ENCODE measurements at places on chromosomes 4 and X.
A peak's percentile ranks its signal among the peaks of the same experiment; 100 is the strongest.

DNA sequence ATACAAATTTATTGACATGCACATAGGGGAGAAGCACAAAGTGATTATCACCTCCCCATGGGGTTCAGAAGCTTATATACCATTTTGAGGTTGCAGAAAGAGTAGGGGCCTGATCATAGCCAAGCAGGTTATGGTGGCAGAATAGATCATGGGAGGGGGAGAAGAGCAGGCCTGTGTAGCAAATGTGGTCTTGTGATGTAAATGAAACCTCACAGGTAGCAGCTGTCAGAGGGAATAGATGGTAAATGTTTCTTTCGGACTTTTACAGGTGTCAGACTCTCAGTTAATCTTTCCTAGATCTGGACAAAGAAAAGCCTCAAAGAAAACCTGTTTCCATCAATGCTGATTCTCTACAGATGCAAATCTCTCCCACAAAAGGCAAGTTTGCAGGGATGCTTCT, 84.4 kb downstream of the CFAP299 start:
- DNase-seq = no peak

DNA sequence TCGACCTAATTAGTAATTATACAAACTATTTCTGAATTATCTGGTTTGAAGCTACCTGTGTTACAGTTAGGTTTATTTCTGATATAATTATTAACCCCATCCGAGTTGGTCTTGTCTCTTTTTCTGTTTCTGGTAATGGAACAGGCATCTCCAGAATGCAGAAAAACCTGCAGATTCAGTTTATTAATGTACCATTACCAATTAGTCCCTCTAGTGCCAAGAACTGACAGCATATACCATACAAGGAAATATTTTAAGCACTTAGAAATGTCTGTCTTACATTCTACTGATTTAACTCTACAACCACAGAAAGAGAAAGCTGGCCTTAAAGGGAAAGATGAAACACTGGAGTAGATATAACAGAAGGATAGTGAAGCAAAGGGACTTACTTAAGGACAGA, 570.6 kb downstream of the CENPC start:
- DNase-seq = no peak

DNA sequence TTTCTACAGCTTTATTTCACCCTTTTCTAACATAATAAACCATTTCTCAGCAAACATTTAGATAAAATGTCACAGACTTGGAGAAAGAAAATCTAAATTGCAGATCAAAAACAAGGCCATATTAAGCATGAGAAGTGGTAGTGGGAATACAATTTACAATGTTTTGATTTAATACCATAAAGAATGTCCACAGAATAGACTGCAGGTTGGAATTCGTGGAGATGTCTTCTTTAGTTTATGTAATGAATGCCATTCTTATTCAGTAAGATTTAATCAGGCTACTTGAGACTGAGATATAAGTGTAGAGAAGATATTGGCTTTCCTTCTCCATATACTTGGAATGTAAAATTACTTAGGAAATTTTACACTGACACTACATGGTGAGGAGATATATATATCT, 91.9 kb upstream of the ZFP42 start:
- DNase-seq = no peak

DNA sequence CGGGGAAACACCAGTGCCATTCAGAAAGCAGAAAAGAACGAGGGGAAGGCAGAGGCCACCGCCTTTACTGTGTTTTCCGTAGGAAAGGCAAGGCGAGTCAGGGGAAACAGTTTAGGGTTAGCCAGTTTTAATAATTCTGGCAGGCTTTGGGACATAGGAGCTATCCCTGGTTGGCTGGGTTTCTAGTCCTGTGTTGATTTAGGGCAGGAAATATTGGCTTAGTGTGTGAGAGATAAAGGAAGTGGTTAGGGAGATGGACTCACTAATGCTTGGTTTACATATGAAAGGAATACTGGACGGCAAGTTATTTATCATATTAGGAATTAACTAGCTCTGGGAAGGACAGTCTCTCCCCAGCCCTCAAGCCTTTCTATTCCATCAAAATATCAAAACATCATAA, 53.1 kb downstream of the SYNPO2 start:
- DNase-seq = no peak

DNA sequence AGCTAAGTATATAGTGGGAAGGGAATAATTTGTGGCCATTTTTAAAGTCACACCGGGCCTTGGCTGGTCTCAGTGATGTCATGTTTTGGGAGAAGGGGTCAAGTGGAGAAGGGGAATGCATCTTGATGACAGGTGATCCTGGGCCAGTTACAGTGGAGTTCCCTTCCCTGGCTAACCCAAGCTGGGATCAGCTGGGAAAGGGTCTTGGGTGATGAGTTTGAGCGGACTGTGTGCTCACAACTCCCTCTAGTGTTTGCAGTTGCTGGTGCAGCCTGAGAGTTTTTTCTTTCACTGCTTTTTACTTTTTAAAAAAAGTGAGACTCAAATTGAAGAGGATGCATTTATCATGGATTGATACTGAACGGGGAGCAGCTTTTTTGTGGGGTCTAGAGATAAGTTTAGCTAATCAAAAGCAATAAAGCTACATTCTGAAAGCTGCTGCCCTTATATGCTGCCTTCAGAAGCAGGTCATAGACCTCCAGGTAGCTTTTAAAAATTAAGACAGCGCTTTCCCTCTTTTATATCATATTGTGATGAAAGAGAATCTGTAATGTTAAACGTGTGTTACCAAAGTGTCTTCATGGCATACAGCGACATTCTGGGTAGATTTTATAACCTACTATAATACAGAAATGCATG, 164.7 kb downstream of the DCLK2 start:
- DNase-seq = no peak

- no peak for DNase-seq
These were observed 463.4 kb upstream of the GRID2 start for GRCh38 chr4:91840359-91840758.

- no peak for DNase-seq
These were observed 5.9 kb downstream of the ZXDA start for GRCh38 chrX:57904176-57904880.

DNA sequence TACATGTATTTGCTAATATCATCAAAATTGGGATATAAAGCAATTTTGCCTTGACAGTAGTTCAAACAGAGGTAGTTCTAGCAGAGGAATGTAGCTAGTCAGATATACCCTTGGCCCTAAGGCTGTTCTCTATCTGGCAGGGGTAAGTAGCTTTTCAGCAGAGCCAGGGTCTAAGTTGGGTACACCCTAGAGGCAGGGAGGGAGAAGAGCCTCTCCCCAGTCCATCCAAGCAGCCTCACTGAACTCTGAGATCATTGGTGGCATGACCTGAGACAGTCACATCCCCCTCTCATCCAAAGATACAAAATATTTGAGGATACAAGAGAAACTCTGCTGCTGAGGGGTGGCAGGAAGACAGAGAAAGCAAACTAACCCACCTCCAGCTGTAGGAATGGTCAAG, 343.7 kb downstream of the DHX15 start:
- no peak for DNase-seq

GRCh38 chrX:148133105-148133725, 152.1 kb downstream of the FMR1NB start:
- DNase-seq = no peak

DNA sequence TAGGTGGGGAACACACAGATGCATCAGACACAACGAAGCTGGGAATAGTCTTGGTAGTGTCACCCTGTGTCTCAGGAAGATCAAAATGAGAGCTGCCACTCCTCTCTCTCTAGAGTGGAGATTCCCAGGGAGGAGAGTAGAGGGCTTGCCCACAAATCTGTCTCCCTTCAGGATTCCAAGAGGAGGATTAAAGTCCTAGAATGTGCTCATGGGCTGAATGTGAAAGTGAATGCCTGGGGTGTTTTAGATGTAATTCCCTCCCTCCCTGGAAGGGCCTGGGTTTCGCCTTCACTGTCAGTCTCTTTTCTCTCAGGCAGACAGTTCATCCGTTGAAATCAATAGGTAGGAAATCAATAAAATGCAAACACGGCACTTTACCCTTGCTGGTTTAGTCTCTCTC, 282.6 kb upstream of the PPARGC1A start:
- DNase-seq = no peak

DNA sequence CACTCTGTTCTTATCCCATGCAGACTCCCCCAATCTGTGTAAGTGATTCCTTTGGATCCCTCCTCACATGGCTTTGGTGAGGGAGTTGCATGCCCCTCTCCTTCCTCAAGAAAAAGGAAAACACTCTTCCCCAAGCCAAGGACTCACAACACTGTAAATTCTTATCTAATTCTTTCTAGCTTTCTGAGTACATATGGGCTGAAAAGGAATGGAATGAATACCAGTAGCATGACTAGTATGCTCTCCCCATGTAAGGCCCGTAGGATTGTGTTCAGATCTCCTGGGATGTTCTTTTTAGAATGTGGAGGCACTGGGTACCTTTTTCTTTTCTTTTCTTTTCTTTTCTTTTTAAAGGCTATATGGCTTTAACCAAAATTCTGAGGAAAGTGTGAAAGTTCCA, 17.0 kb upstream of the MAGED1 start:
- DNase-seq = no peak

DNA sequence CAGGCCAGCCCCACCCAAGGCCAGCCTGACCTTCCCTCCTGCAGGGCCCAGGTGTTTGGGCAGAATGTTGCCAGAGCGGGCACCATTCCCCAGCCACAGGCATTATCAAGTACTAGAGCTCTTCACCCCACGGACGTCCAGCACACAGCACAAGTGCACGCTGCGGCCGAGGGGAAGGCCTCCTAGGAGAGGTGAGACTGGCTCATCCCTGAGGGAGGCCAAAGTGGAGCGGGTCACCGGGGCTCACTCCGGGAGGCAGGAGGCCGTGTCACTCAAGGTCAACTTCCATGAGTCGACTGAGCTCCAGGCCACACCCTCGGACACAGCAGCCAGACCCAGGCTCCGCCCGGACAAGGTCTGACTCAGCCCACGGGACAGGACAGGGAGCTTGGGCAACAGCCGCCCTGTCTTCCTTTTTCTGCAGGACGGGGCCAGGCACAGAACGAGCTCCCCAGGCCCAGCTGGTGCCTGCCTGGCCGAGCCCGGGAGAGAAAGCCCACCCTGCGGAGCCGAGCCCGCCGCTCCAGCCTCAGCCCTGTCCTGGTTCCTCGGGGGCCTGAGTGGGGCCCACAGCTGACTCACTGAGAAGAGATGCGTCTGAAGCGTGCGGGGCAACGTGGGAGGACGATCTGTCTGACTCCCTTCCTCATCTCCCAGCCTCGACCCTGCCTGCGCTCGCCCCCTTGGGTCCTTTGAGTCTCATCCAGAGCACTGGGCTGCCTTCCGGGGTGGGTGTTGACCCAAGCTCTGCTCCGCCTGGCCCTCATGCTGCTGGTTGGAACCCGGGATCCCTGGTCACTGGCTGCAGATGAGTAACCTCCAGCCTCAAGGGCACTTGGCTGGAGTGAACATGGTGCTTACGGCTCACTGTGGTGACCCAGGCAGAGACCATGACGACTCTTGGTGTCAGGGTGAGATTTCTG, 1.6 kb downstream of the SLC49A3 start:
- DNase-seq = peak; percentile 28

DNA sequence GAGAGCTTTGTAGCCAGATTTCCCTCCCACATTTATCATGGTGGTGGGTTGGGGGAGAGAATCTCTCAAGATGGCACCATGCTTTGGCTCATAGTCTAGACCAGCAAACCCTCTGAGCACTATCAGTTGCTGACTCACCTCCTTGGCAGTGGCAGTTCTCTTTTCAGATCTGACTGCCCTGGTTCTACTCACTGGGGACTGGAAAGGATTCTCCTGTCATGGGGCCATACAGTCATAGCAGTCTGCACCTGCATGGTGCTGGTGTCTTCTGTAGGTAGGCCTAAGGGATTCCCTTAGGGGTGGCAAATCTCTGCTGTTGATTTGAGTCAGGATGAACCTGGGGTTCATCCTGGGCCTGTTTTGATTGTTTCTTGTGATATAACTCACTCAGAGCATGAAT, 2.6 kb downstream of the TEX13B start:
- DNase-seq = no peak

DNA sequence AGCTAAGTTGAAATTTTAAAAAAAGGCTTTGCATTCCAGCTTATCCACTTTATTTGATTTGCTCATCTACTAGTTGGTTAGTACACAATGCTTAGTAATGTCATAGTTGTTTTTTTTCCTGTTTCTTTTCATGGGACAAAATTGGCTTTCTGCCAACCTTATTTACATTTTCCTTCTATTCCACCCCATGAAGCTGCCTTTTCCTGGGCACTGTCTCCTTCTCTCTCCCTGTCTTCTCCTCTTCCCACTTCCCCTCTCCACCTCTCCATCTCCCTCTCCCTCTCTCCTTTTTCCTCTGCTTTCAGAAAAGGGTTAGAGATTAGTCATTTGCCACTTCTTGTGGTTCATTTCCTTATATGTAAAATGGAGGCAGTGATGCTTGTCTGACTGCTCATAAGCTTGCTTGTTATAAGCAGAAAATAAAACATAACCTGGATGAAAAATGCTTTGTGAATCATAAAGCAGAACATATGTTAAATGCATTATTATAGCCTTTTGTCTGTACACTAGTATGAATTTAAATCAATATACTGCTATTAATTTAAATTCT, 181.9 kb downstream of the CEP135 start:
- DNase-seq = no peak

DNA sequence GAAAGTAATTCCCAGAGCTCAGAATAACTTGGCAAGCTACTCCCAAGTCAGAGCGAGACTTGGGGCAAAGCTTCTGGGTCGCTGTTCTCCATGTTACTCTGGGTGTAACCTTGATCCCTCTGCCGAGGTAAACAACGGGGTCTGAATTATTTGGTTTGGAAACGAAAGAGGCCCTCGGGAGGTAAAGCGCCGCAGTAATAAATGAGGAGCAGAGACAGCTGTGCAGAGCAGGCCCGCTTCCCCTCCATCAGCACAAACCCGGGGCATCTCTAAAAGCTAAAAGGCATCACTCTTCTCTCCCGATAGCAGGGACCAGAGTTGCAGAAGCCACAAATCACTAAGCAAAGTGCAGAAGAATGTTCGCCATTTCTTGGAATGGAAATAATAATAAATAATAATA, 561.5 kb downstream of the BCOR start:
- DNase-seq = no peak

DNA sequence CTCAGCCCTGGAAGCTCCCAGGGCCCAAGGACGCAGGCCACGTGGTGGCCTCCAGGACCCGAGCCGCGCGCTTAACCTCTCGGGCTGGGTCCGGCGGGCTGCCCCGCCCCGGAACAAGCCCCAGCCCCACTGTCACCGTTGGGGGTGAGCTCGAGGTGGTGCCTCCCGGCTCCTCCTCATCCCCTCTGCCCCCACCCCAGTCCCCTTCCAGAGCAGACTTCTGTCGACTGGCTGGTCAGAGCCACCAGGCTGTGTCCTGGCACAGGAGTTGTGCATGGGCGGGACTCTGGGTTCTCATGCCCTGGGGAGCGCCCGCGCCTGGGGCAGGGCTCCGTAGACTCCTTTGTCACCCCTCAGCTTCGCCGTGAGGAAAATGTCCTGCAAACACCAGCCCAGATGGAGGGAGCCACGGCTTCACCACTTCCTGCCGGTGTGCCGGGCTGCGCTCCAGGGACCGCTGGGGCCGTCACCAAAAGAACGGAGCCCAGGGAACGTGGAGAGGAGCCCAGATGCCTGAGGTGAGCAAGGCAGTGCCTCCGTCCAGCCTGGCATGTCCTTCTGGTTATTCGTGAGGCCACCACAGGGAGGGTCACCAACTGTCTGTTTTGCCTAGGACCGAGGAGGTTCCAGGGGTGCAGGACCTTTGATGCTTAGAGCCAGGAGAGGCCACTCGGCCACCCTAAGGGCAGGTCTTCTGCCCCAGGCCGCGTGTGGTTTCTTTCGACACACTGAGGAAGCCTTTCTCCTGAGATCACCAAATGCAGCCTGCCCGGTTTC, 7.1 kb upstream of the RGS12 start:
- peak; percentile 70 for DNase-seq

Data from astrocyte of the cerebellum (primary cell).